ENCODE measurements at places on chromosomes 1 and 21.

DNA sequence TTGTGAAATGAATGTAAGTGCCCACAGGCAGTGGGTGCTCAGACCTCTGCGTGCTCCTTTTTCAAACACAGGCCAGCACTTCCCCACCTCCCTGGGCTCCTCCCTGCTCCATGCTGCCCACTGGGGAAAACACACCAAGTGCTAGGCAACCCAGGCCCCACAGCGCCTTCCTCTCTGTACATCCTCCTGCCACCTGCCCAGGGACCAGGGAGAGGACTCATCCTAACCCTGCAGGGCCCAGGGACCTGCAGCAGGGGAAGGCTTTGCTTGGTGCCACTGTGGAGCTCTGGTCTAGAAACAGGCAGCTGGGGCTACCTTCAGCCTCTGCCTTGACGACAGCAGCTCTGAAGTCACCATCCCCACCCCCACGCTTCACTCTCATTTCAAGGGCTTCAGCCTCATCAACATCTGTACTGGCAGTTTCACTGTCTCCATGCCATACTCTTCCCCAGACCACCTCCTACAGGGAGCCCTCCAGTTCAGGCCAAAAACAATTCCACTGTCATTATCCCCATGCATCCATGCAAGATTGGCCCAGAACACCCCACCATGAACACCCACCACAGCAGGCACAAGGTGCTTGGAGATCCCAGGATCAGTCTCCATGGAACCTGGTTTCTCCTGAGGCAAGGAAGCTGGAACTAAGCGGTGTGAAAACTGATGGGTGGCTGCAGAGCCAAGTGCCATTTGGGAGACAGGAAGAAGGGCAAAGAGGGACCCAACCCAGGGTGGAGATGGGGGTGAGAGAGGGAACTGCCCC, 1.1 kb downstream of the IGSF8 start:
- DNase-seq: no peak

DNA sequence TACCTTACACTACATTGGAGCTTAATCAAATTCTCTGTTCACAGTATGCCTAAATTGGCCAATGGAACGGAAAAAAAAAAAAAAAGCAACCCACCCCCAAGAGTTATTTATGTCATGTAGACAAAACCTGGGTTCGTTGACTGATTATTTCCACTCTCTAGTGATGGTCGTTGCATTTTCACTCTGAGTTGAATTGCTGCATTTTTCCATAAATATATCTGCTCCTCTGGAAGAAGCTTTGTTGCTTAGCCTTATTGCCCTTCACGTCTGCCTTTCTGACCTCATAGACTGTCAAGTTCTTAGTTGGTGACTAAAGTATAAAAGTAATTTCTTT, 90.2 kb upstream of the RUNX1 start:
- no peak for DNase-seq

DNA sequence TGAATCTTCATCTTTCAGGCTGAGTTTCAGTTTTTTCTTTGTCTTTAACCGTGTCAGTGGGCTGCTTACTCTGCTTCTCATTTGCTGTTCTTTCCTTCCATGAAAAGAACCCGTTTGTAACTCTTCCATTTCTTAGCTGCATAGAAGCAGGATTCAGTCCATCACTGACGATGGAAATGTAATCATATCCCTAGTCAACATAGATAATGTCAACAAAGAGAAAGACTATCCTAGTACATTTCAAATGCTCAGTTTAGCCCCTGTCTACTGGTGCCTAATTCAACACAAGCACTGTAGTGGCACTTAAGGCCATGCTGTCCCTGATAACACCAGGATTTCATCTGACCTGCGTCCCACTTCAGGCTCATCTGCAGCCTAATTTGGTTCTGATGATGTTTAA, 376 bp downstream of the GBP1 start:
- no peak for DNase-seq

GRCh38 chr1:33846861-33847260, 17.0 kb upstream of the HMGB4 start:
- no peak for DNase-seq

DNA sequence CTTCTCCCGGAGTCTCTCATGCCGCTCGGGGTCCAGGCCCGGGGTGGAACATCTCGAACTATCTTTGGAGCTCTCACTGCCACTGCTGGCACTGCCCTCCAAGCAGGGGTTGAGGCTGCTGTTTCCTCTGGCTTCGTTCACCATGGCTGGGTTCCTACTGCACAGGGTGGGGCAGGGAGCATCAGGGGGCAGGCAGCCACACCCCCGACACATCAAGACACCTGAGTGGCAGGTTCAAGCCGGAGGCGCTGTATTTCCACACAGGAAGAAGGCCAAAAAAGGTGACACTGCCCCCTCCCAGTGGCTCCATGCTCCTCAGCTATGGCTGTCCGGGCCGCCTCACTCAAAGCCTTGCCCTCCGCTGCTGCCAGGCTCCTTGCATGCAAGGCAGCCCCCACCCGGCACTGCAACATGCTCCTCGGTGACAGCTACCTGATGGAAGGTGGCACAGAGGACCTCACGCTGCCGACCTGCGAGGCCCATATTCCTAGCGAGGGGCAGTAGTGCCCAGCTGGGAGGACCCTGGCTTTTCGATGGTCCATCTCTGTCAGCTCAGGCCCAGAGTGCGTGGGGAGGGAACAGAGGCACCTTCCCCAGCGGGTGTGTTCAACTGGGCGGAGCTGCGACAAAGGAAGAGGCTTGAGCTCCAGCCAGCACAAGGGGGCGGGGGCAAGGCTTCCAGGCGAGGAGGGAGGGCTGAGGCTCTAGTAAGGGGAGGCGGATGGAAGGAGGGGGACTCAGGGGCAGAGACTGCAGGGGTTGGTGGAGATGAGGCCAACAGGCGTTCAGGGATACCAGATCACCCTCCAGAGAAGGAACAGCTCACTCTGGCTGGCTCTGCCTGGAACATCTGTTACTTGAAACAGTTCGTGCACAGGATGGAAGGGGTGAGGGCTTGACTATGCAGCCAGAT, 2.5 kb downstream of the MTHFR start:
- DNase-seq: peak; percentile 95

Measured in AG04450 (cell line).